Stimulated activated CD4-positive, alpha-beta T cell treated with anti-CD3 and anti-CD28 coated beads, Interleukin-1b, Interleukin-23, amount 100 ng/mL, for 24 hours (primary cell): ENCODE measurements at places on chromosomes 1 and 21.
A peak's percentile ranks its signal among the peaks of the same experiment; 100 is the strongest.

- no peak for DNase-seq
Measured at GRCh38 chr1:247330548-247331171, 1.0 kb downstream of the ZNF496 start.

DNA sequence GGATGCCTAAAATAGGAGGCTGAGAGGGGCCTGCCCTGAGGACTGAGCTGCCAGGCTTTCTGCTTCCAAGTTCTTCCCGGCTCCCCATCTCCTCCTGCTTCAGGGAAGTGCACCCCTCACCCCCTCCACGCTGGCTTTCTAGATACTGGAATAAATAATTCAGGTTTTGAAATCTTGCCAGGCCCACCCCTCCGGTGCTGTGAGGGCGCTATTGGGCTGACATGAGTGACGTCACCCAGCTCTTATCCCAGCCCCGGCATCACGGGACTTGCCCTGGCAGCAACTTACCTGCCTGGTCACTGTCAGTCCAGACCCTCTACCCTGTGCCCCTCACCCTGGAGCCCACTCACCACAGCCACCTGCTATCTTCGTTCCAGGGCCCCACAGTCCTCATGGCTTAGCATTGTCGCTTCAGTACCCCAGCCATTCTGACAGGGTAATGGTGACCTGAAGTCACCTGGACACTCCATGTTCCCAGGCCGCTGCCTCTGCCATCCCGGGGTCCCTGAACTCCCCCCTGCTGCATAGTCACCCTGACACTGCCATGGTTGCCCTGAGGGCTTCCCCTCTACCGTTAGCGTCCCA, 819 bp upstream of the GPR3 start:
- peak; percentile 14 for DNase-seq

GRCh38 chr1:219302697-219303096, 129.0 kb downstream of the LYPLAL1 start:
- DNase-seq: no peak

DNA sequence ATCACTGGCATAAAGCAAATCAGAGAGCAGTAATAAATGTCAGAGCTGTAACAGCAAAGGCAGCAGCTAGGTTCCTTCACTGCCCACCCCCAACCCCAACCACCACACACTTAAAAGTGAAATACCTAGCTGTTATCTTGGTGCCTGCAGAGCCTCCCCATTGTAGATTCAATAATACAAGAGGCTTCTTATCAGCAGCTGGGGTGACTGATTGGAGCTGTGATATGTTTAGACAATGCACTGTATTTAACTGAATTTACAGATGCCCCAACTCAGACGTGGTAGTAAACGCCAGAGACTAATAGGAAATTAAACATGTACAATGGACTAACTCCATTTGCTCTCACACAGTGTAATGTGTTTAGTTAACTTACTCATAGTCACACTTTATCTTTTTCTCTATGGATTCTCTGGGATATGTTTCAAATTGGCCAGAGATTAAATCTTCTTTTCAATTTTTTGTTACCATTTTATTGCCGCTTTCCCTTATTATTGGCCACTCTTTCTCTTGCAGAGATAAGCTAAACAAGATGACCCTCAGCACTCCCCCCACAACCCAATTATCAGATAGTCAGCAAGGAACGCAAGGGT, 117.1 kb downstream of the ESRRG start:
- no peak for DNase-seq

DNA sequence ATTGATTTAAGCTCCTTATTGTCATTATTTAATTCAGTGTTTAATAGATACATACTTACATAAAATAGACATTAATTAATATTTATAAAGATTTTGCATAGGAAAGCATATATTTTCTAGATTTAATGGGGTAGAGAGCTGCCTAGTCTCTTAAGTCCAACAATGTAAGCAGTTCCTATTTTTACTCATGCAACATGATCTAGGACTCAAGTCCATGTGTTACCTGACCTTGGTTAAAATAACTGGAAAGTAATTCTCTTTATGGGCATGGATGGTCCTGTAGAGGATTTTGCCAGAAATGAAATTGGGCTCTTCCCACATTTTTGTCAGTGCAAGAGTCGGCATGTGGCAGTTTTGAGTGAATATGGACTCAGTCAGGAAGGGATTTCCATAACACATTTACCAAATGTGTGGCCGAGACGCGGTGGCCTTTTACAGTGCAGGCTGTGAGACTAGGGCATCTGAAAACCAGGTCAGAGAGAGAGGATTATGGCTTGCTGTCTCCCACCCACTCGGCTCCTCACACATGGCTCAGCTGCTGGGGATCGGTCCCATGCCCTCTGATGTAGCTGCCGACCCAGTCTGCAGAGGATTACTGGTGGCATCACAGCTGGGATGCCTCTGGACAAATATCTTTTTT, 6.2 kb upstream of the KIF1B start:
- DNase-seq: no peak

DNA sequence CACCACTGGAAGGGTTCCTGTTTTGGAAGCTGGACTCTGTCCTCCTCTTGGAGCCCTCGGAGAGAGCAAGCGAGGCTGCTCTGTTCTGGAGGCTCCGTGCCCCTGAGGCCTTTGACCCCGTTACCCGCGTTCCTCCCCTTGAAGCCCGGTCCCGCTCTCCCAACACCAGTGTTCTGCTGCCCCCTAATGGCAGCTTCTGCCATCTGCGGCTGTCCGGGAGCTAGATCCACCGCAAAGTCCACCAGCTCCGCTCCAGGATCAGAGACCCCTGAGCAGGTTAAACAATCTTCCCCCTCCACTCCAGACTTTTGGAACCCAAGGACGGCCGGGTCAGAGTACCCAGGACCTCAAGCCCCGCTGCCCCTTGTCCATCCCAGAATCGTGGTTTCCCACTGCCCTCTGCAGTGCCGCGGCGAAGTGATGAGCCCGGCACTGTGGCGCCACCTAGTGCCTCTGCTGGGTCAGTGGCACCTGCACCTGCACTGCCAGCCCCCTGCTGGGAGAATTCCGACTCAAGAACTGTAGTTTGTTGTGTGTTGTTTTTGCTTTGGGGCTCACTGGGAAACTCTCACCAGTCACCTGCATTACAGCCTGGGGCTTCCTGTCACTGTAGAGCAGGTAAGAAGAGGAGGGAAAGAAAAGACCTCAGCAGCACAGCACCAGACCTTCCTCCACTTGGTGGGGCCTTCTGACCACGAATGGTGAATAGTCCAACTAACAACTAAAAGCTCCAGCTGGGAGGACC, 63.5 kb upstream of the NFASC start:
- DNase-seq: peak; percentile 72
